Pericardium fibroblast (primary cell): ENCODE measurements at places on chromosomes 6 and 20. TPM values are rescaled to one million over a fixed set of nuclear protein-coding genes. Genes with fewer than 3 reads are reported as not detected.

The NT5E gene
- total RNA-seq, result 40.6 and 65.3 TPM in 2 replicates

The RPS18 gene
- 5,390 and 8,802 TPM in 2 replicates for total RNA-seq

The MGME1 gene
- total RNA-seq, result 1.5 and 6.0 TPM in 2 replicates

The GLP1R gene
- total RNA-seq, result not detected in 2 replicates

The PCMT1 gene
- total RNA-seq, result 61.8 and 88.1 TPM in 2 replicates

The MED20 gene
- 15.5 and 19.4 TPM in 2 replicates for total RNA-seq

The BCAS1 gene
- total RNA-seq, result 0.17 TPM in 1 of 2 replicates, not detected in the other

The CSTF1 gene
- 20.7 and 26.0 TPM in 2 replicates for total RNA-seq

The ACAT2 gene
- total RNA-seq, result 36.9 and 55.0 TPM in 2 replicates

The SIRT5 gene
- total RNA-seq, result 5.3 and 7.4 TPM in 2 replicates

The SRC gene
- 16.7 and 18.9 TPM in 2 replicates for total RNA-seq

The LTB gene
- 0.17 TPM in 1 of 2 replicates, not detected in the other for total RNA-seq

The DACT2 gene
- 31.7 TPM in 1 of 2 replicates, not detected in the other for total RNA-seq

The DLL1 gene
- total RNA-seq, result 1.8 TPM in 1 of 2 replicates, not detected in the other

The SHLD1 gene
- total RNA-seq, result 1.4 and 6.8 TPM in 2 replicates

The RSPO4 gene
- total RNA-seq, result not detected in 2 replicates

The SPATS1 gene
- not detected in 2 replicates for total RNA-seq
